ENCODE measurements at places on chromosomes 2 and 18.

- no peak for DNase-seq
Observed at GRCh38 chr2:186422226-186422625, 63.8 kb upstream of the ZC3H15 start.

DNA sequence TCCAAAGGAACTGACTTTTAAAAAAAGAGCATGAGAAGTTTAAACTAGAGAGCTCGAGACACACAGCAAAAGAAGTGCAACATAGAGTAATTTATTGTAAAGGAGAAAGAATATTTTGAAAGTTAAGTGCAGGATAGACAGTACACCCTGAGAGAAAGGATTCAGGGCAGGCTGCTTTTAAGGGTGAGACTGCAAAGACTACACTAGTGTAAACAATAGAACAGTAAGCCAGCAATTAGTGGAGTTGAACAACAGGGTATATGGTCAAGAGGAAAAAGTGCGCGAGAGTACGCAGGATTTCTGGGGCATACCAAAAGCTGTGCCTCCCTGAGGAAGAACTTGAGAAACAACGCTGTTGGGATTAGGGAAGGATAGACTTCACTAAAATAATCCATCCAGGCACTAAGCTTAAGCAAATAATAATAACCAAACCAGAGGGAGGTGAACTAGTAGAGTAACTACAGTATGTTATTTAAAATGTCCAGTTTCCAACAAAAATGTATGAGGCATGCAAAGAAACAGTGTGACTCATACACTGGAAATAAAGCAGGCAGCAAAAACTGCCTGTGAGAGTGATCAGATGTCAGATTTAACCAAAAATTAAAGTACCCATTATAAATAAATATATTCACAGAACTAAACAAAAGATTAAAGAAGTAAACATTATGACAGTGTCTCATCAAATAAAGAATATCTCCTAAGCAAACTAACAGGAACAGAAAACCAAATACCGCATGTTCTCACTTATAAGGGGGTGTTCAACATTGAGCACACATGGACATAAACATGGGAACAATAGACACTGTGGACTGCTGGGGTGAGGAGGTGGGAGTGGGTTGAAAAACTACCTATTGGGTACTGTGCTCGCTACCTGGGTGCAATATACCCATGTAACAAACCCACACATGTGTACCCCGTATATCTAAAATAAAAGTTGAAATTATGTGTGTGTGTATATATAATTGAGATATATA is 40.5 kb upstream of the EMILIN2 start:
- DNase-seq, result no peak

- no peak for DNase-seq
Observed at GRCh38 chr2:238841542-238842164, 6.2 kb upstream of the TWIST2 start.

DNA sequence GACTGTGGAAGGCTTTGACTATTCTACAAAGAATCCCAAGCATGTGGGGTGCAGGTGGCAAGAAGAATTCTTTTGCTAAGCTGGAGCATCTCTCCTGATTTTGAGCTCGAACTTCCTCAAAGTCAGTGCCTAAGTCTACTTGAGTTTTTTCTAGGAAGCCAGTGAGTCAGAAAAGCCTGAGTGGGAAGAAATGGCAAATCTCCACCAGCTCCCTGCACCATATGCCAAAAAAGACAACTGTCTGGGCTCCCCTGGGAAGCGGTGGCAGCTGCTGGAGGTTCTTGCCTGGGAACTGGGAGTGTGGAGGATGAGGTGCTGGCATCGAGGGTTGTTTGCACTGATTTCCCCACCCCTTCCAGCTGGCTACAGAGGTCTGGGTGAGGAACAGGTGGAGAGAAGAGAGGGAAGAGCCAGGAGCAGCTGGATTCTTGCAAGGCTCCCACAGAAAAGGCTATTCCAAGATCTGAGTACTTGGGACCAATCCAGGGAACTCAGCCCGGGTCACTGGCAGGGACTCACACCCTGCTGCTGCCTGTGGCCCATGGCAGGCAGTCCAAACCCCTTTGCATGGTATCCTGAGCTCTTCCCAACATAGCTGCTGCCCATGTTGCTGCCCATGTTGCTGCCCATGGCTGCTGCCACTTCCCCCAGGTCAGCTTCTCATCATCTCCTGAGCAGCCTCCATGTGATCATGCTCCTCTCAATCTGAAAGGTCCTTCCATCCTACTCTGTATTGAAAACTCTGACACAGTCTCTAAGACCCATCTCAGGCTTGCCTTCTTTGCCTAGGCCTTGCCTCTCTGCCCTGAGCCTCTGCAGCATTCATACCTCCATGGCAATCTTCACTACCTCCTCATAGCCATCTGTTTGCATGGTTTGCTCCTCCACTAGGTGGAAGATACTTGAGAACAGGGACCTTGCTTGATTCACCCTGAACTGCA is 128.3 kb upstream of the SPATS2L start:
- DNase-seq, result no peak

Measured in NCI-H2227 treated with DMSO at 0.1 percent for 48 hours (cell line).